Hematopoietic multipotent progenitor cell treated with erythropoietin and hydrocortisone succinate and interleukin-3 and kit ligand, for 6 days (in vitro differentiated cells): ENCODE measurements at places on chromosomes 11 and 22.
A peak's percentile ranks its signal among the peaks of the same experiment; 100 is the strongest.

DNA sequence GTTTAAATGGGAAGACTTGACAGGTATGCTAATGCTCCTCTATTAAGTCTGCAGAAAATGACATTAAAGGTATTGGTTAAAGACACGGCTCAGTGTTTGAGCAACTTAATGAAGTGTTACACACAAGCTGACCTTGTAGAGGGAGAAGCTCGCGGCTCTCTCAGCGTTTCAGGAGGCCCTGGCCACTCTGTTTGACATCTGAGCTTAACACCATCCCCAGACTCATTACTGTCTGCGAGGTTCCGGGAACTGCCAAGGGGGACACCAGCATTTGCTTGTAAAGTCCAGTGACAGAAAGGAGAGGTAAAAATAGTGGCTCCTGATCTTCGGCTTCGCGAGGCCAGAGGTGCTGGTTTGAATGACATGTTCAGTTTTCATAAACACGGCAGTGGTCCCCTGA, 540.7 kb upstream of the CADM1 start:
- DNase-seq = no peak

- no peak for DNase-seq
Measured at GRCh38 chr11:133041928-133042882, 490.1 kb downstream of the OPCML start.

GRCh38 chr11:82405421-82405820, 328.2 kb downstream of the FAM181B start:
- DNase-seq = no peak

DNA sequence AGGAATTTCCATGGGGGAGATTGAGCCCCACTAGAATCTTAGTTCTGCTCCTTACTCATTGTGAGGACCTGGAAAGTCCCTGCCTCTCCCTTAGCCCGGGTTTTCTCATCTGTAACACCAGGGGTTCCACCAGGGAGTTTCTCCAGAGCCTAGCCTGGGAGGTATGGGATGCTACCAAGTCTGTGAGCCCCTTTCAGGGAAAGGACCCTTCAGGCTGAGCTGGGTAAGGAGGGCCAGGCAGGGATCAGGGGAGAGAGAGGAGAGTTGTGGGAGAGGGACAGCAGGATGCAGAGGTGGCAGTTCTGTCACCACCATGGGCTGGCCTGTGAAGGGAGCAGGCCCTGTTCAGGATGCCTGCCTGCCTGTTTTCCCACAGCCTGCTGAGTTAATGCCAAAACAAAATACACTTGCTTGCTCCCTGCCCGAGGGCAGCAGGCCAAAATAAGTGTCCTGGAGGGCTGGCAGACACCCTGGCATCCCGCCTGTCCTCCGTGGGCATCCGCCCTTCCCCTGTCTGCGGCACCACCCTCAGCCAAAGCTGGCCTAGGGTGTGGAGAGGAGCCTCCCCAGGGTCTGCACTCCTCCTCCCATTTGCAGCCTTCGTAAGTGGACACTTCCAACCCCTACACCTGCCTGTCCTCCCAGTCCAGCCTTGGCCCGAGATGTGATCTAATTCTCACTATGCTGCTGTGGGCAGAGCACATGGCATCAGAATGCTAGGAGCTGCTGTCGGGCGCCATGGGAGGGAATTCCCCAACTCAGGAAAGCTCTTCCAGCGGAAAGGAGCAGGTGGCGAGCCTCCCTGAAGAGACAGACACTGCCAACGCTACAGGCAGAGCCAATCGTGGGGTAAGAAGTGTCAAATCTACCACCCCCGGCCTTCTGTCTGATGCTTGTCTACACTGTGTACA, 5.9 kb upstream of the FCHSD2 start:
- peak; percentile 32 for DNase-seq

DNA sequence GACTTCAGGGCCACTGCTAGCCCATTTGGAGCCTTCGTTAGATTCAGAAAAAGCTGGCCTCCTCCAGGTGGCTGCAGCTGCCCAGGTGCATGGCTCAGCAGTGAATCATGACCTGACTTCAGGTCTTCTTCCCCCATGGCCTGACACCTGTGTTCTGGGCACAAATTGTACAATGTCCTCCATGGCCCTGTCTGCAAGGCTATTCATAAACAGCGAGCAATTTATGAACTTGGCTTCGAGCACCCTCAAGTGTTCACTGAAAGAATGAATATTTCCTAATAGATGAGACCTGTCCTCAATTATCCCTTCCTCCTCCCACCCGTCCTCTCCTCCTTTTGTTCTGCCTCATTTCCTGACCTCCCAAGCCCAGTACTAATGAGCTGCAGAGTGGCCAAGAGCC, 12.2 kb upstream of the VPS37C start:
- no peak for DNase-seq

DNA sequence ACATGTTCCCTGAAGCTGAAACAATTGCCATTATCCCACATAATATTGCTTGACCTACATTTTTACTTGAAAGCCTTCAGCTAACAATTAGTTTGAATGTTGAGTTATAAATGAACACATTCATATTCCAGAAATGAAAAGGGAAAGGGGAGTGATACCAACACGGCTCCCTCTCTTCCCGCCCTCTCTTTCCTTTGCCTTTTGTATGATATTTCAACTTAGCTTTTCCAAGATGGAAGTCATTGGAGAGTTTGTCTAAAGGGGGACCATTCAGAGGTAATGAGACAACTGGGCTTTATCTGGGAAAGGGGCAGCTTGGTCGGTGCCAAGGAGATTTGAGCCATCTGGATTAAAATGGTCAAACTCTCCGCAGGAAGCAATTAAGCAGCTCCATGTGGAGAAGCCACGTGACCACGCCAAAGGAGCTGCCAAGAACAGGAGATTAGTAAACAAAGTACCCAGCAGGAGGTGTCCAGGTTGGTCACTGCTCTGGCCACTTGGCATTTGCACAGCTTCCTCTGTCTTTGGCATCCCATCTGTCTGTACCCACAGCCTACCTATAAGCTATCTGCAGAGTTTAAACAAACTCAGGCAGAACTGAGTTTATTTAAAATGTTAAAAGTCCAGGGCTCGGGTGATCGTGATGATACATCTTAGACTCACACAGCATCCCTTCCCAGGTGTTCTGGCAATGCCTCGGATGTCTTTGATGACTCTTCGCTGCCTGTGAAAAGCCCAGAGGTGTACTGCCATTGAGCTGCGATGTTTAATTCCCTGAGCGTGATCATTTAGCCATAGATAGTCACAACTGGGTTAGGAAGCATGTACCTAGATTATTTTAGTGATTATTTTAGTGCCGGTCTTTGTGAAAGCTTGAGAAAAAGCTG, 735.9 kb downstream of the NTM start:
- DNase-seq = no peak

- no peak for DNase-seq
Measured at GRCh38 chr22:36324414-36324813, 63.4 kb downstream of the MYH9 start.

- DNase-seq = no peak
Measured at GRCh38 chr11:47189100-47189834, 3.0 kb upstream of the PACSIN3 start.

DNA sequence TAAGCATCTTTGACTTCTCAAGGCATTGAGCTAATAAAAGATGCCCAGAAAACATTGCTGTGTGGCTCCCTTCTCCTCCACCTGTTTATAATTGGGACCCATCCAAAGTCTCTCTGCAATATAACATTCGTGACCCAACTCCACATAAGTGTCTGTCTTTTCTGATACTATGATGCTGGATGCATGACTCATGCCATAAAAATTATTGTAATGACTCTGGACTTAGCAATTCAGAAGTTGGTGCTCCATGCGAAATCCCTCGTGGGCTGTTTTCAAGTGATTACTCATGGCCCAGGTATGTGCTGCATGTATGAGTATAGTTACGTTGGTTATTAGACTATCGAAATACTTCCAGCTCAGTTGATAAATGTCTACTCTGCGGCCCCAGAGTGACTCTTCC, 11.7 kb downstream of the FJX1 start:
- no peak for DNase-seq

- DNase-seq = peak; percentile 98
Measured at GRCh38 chr11:63681321-63682065, at the start of gene RTN3. TSS of gene RTN3 (plus strand) at chr11:63681500. CDS start at chr11:63681637, 137 bp downstream.

- DNase-seq = no peak
Measured at GRCh38 chr22:46043339-46043738, 66.4 kb upstream of the WNT7B start.

DNA sequence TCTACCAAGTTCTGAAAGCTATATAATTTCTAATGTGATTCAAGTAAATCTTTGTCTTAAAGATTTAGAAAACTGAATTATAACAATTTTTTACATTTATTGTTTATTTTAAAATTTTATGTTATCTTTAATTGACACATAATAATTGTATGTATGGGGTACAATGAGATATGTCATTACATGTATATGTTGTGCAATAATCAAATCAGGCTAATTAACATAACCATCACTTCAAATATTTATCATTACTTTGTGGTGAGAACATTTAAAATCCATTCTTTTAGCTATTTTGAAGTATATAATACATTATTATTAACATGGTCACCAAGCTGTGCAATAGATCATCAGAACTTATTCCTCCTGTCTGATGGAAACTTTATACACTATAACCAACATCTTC, 181.1 kb downstream of the DDX10 start:
- no peak for DNase-seq

DNA sequence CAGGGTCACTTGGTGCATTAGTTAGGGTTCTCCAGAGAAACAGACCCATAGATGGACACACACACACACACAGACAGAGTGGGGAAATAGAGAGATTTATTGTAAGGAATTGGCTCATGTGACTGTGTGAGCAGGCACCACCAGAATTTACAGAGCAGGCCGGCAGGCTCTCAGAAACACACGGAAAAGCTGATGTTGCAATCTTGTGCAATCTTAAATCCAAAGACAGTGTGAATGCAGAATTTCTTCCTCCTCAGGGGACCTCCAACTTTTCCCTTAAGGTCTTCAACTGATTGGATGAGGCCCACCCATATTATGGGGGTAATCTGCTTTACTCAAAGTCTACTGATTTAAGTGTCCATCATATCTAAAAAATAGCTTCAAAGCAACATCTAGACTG, 49.8 kb downstream of the APIP start:
- DNase-seq = no peak

GRCh38 chr11:48033918-48034341, 53.6 kb downstream of the PTPRJ start:
- peak; percentile 43 for DNase-seq

- DNase-seq = no peak
Measured at GRCh38 chr11:114074546-114075343, 15.2 kb downstream of the ZBTB16 start.

DNA sequence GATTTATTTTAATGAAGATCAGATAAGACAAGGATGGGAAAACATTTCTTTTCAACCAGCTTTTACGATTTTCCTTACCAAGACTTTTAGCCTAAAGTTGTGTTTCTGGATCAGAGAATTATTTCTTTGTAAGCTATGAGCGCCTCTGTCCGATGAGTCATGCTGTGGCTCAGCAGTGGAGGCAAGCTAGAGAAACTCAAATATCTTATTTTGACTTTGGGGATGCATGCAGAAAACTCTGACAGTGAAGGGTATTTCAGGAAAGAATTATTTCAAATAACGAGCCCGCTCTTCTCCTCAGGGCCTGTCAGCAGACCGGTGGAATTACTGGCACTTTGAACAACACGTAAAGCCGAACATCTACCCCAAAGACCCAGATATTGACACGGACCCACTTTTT, 77.9 kb upstream of the OR5AK2 start:
- DNase-seq = no peak

DNA sequence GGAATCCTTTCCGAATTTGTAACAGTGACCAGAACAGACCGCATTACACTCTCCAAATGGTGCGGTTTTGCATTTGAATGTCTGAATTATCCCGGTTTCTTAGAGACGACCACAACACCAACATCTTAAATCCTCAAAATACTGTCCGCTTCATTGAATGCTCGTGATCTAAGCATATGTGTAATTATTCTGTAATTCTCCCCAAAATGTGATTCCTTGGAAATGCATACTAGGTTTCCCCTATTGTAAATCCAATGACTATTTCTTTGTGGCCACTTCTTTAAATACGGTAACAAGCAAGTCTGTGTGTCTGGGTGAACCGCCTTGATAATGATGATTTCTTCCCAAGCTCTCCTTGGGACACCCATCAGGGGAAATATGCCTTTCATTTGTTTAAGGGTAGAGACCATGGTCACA, 87.3 kb upstream of the DBX1 start:
- DNase-seq = no peak

DNA sequence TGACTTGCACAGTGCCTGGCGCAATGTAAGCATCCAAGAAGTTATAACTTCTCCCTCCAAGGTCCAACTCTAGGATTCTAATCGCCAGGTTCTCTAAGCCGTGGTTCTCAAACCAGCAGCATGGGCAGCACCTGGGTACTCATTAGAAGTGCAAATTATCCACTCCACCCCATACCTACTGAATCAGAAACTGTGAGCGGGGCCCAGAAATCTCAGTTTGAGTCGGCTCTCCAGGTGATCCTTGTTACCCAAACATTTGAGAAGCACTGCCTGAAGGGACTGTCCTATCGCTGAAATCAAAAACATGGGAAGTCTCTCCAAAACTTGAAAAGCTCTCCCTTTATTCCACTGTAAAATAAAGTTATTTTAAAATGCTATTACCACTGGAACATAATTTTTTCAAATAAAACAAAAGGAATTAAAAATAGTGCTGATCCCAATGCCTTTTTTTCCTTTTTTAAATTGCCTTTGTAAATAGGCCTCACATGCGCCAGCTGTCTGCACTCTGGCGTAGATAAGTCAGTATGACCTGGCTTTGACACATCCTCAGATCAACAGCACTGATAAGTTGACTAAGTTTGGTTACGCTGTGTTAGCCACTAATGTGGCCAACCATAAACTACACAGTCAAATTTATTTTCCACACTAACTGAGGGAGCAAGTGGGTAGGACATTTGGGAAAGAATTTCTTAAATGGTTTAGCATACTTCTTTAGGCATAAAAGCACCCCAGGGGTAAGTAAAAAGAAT, 8.4 kb upstream of the CTR9 start:
- DNase-seq = peak; percentile 82

- no peak for DNase-seq
Measured at GRCh38 chr22:39289533-39289932, 29.9 kb downstream of the RPL3 start.

DNA sequence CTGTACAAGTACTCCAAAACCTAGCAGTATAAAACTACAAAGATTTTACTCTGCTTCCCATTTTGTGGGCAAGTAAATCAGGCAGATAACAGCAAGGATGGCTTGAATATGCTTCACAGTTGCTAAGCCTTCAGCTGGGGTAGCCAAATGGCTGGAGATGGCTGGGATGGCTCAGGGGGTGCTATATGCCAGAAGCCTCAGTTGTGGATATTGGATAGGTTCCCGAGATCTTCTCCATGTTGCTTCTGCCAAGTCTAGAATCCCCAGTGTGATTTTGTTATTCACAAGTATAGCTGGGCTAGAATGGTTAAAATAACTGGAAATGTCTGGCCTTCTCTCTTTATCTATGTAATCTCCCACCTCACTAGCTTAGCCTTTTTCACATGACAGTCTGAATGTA, 472.3 kb upstream of the ARHGAP42 start:
- DNase-seq = no peak

GRCh38 chr11:63445720-63446119, 45.2 kb downstream of the PLAAT5 start:
- no peak for DNase-seq

- DNase-seq = no peak
Measured at GRCh38 chr22:40340044-40340443, 6.3 kb upstream of the ADSL start.
